ENCODE measurements at places on chromosomes 2 and 18. TPM values are rescaled to one million over a fixed set of nuclear protein-coding genes. Genes with fewer than 3 reads are reported as not detected.

The NFU1 gene
- total RNA-seq = 40.0 TPM

The IL1B gene
- total RNA-seq = not detected

The CEP192 gene
- 20.1 TPM for total RNA-seq

The DPP10 gene
- total RNA-seq = 15.1 TPM

DNA sequence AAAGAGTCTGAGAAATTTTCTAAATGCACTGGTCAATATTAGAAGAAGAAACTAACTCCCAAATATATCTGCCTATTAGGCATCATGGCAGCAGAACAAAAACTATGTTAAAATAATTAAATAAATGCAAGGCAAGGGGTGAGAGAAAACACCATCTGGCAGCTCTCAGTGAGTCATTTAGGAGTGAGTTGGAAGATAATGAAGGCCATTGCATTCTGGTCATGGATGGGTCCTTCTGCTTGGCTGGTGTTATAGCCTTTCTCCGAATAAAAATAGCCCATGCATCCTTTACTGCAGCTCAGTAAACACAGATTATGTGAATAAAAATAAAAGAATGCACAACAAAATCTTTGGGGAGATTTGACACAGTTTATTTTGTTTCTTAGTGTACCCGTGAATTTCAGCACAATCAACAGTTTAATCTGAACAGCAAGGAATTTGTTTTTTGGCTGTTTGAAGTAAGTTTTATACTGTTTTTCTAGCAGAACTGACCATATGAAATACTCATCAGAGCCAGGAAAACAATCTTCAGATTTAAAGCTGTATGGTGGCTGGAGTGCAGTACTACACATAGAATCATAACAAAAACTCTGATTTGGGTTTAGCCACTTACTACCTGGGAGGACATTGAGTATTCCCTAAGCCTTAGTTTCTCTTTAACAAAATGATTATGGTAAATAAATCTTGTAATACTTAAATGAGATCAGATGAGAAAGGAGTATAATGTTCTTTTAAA lies 225.1 kb upstream of the ITGA4 start:
- no peak for DNase-seq

GRCh38 chr18:49072940-49073339 lies 122.2 kb upstream of the SMAD7 start:
- no peak for DNase-seq

GRCh38 chr2:68279691-68280090 lies 27.4 kb upstream of the PPP3R1 start:
- no peak for DNase-seq

- DNase-seq = no peak
Measured at GRCh38 chr2:134716721-134717243, 2.0 kb downstream of the TMEM163 start.

DNA sequence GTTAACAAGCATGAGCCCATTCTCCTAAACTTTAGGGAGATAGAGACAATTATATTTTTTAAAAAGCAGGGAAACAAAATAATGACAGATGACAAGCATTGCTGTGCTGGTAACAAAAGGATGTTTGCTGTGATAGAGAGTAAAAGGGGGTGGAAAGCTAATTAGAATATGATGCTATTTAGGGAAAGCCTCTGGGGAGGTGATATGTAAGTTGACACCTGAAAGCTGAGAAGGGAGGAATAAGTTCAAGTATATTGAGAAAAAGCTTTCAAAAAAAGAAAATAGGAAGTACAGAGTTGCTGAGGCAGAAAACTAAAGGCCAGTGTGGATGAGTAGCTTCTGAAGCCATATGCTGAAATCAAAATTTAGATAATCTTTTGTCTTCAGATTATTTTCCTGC lies 565.2 kb upstream of the NRXN1 start:
- DNase-seq = no peak

DNA sequence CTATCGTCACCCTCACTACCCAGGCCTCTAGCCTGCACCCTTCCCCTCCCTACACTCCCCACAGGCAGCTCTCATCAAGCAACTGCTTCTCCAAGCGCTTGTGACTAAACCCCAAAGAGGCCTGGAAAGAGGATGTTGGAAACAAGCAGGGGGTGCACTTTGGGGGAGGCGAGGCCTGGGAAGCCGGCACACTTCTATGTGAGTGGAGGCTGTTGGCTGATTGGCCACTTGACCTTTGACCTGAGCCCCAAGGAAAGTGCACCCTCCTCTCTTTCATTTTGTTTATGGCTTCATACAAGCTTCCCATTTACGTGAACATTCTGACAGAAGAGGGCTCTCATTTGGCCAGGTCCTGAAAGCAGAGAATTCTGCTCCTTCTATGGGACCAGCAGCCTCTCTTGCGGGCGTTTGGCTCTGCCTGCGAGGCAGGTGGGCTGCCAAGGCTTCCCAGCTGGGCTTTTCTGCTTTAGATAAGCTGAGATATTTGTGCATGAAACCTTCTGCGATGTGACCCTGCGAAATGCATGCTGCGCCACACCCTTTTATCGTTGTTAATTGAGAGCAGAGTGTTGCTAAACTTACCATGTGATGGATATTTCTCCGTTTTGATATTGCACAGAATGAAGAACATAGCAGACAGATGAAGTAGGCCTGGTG lies 134.8 kb upstream of the NCK2 start:
- DNase-seq = no peak

GRCh38 chr2:235046589-235046988 lies 94.8 kb downstream of the SH3BP4 start:
- DNase-seq = no peak

- no peak for DNase-seq
Measured at GRCh38 chr2:96664366-96664925, 21.9 kb downstream of the FER1L5 start.

Measured in glutamatergic neuron (in vitro differentiated cells).